ENCODE measurements at places on chromosomes 5 and 9.

- no peak for DNase-seq
Measured at GRCh38 chr5:168348084-168348414, 56.6 kb downstream of the WWC1 start.

GRCh38 chr9:110575945-110576344 is 3.6 kb downstream of the SVEP1 start:
- no peak for DNase-seq

- DNase-seq, result no peak
Measured at GRCh38 chr5:101653996-101654395, 642.1 kb downstream of the SLCO4C1 start.

GRCh38 chr9:127485995-127486394 is 34.7 kb downstream of the LRSAM1 start:
- DNase-seq, result no peak

DNA sequence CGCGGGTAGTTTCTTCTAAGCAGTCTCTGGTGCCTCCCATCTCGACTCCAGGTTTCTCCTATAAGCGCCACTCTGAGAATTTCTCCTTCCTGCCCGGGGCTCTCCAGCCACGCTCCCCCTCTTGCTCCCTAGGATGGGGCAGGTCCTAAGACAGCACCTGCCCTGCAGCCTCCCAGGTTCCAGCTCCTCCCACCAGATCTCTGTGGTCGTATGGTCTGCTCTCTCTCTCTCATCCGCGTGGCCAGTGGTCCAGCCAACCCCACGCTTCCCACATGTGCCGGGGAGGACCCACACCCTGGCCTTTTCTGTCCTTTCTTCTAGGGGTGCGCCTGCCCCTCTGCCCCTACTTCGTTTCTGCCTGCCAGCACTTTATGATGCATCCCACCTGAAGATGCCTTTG is 40.5 kb downstream of the MVB12B start:
- no peak for DNase-seq

Data from stimulated activated CD4-positive, alpha-beta T cell treated with anti-CD3 and anti-CD28 coated beads, Interleukin-2, amount 100 ng/mL, for 4 hours (primary cell).